ENCODE measurements at places on chromosomes 13 and 19. TPM values are rescaled to one million over a fixed set of nuclear protein-coding genes. Genes with fewer than 3 reads are reported as not detected.

Gene ZNF560
- polyA plus RNA-seq, result 0.80 TPM

Gene ZNF506
- 31.9 TPM for polyA plus RNA-seq

Gene PRR20E
- not detected for polyA plus RNA-seq

Gene COMP
- polyA plus RNA-seq, result 0.07 TPM

Gene ATCAY
- polyA plus RNA-seq, result 0.33 TPM

Gene MYPOP
- polyA plus RNA-seq, result 6.3 TPM

Gene RGCC
- 11.7 TPM for polyA plus RNA-seq

Gene LENG1
- 7.9 TPM for polyA plus RNA-seq

Gene TEX30
- polyA plus RNA-seq, result 34.9 TPM

Gene CEACAM4
- not detected for polyA plus RNA-seq

Gene SHISA2
- polyA plus RNA-seq, result 62.6 TPM

Gene JAK3
- polyA plus RNA-seq, result 2.8 TPM

Gene ZNF776
- 40.0 TPM for polyA plus RNA-seq

Gene ZNF177
- 9.9 TPM for polyA plus RNA-seq

Gene ONECUT3
- polyA plus RNA-seq, result 0.03 TPM

Gene MUC16
- polyA plus RNA-seq, result 0.03 TPM

Gene COQ8B
- 34.9 TPM for polyA plus RNA-seq

Gene SOHLH2
- 3.7 TPM for polyA plus RNA-seq

Gene SLC7A10
- 0.27 TPM for polyA plus RNA-seq

Gene METTL21C
- 0.21 TPM for polyA plus RNA-seq

Gene RTBDN
- not detected for polyA plus RNA-seq

Gene PRTN3
- polyA plus RNA-seq, result 0.50 TPM

Gene PLIN4
- polyA plus RNA-seq, result 1.3 TPM

Gene GNG7
- polyA plus RNA-seq, result 6.5 TPM

Gene CLEC4G
- 0.13 TPM for polyA plus RNA-seq

Gene LILRA5
- polyA plus RNA-seq, result 1.2 TPM

Gene CALR3
- polyA plus RNA-seq, result 0.37 TPM

Gene KRTDAP
- 0.87 TPM for polyA plus RNA-seq

Gene FBN3
- 31.4 TPM for polyA plus RNA-seq

Gene FCER2
- polyA plus RNA-seq, result 0.17 TPM

Gene NEK3
- polyA plus RNA-seq, result 22.1 TPM

Gene SLC25A41
- 0.40 TPM for polyA plus RNA-seq

Gene ACP7
- 0.47 TPM for polyA plus RNA-seq

Gene KCTD15
- 67.6 TPM for polyA plus RNA-seq

Gene KIR3DL1
- polyA plus RNA-seq, result not detected

Gene CYP4F8
- polyA plus RNA-seq, result not detected

Gene ZNF358
- polyA plus RNA-seq, result 43.4 TPM

Gene MIA
- polyA plus RNA-seq, result 1.2 TPM

All from right renal pelvis (tissue), 4 donors.